Activated T-cell treated with anti-CD3 and anti-CD28 coated beads, Interleukin-2, amount 50 U/mL, for 4 hours (primary cell): ENCODE measurements at places on chromosomes 4 and X.
A peak's percentile ranks its signal among the peaks of the same experiment; 100 is the strongest.

DNA sequence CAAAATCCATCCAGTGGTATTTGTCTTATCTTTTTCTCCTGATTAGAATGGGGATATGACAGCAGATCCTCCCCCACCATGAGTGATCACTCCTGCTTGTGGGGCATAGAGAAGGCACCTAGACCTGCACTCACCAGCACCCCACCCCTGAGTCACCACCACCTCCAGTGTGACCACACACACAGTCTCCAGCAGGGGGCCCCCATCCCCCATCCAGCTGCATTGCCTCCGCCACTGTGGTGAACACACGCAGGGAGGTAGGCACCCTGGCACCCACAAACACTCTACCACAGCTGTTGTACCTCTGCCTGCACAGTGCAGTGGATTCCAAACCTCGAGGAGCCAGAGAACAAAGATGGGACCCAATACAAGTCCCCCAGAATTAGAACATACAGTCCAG lies 9.0 kb upstream of the MAGEA8 start:
- DNase-seq, result peak; percentile 68

- DNase-seq, result no peak
Observed at GRCh38 chr4:130722361-130722760, 1626.4 kb downstream of the C4orf33 start.

GRCh38 chrX:103847174-103847870 lies 15.3 kb upstream of the RAB9B start:
- DNase-seq, result no peak

GRCh38 chr4:151993521-151993920 lies 232.7 kb upstream of the GATB start:
- no peak for DNase-seq

- DNase-seq, result no peak
Observed at GRCh38 chr4:40737879-40738278, 11.9 kb upstream of the NSUN7 start.

DNA sequence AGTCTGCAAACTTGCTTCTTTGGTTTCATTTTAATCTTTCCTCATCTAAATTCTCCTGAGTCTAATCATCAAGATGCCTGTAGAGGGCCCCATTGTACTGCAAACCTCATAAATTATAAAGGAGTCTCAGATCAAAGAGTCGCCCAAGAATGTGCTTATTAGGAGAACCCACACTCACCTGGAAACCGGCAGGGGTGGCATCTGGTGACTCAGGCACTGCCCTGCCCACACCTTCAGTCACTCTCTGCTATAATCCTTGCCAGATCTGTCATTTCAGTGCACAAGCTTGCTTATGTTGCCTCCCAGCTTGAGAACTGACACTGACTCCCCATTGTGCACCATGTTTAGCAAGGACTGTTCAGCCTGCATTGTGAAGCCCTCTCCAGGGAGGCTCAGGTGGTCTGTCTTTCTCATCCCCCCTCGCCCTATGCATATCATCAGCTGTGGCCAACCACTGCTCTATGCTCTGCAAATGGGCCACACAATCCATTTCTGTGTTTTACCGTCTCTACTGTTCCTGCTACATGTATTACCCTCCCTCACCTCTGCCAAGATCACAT lies 12.4 kb downstream of the EPGN start:
- peak; percentile 8 for DNase-seq

GRCh38 chrX:40207626-40208025 lies 109.9 kb upstream of the BCOR start:
- DNase-seq, result no peak

GRCh38 chrX:2781698-2782097 lies 29.9 kb downstream of the XG start:
- DNase-seq, result no peak

GRCh38 chr4:184189966-184190365 lies 27.7 kb downstream of the ENPP6 start:
- no peak for DNase-seq

GRCh38 chrX:10531927-10532326 lies 88.5 kb downstream of the MID1 start:
- no peak for DNase-seq

DNA sequence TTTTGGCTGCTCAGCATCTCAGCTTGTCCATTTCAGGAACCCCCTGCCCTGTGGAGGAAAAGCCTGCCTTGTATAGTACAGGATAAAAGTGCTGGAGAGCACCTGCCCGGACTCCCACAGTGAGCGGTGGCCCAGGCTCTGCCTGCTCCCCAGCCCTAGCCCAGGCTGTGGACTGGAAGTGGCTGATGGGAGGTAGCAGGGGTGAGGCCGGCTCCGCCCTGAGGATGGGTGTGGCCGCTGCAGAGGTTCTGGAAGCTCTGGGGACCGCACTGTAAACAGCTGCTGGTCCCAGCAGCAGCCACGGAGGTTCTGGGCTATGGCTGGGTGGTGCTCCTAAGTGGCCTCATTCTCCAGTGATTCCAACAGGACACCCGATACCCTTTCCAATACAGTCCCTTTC lies 56.6 kb upstream of the HELT start:
- DNase-seq, result no peak

DNA sequence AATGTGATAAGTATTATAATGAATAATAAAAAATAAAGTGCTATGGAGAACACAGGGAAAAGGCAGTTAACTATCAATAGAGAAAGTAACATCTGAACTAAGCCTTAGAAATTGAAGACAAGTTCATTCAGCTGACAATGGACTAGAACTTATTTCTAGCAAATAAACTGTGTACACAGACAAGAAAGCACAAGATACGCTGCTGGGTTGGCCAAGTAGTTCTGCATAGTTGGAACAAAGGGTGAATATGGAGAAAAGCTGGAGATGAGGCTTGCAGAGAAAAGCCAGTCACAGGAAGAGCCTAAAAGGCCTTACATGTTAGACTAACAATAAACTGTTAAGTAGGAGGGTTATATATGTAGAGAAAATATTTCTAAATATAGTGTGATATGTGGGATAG lies 71.2 kb downstream of the WDFY3 start:
- no peak for DNase-seq

GRCh38 chrX:267771-268261 lies 13.4 kb upstream of the PLCXD1 start:
- no peak for DNase-seq

DNA sequence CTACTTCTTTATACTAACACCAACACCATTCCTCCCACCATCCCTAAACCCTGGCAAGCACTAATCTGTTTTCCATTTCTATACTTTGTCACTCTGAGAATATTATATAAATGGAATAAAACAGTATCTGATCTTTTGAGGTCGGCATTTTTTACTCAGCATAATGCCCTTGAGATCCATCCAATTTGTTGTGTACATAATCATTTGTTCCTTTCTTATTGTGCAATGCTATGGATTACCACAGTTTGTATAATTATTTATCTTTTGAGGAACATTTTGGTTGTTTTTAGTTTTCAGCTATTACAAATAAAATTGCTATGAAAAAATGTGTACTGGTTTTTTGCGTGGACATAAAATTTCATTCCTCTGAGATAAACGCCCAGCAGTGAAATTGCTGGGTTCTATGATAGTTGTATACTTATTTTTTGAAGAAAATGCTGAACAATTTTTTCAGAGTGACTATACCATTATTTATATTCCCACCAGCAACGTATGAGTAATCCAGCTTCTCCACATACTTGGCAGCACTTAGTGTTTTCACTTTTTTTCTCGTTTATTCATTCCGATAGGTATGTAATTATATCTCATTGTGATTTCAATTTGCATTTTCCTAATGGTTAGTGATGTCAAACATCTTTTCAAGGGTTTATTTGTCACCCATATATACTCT lies 154.3 kb upstream of the DCAF8L1 start:
- DNase-seq, result no peak

DNA sequence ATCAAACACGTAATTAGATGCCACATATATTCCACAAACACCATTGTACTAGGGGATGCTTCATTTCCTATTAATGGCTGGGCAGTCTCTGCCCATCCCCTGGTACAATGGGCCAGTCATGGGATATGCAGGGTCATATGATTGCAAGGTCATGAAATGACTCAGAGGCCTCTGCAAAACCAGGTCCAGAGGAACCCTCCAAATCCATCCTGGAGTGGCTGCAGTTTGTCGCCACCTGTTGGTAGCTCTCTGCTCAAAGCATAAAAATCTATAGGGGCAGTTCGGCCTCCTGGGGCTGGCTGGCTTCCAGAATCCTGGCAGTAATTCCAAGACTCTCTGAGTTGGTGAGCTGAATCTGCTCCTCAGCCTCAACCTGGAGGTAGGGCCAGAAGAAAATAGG lies 22.9 kb upstream of the PUDP start:
- DNase-seq, result peak; percentile 27

DNA sequence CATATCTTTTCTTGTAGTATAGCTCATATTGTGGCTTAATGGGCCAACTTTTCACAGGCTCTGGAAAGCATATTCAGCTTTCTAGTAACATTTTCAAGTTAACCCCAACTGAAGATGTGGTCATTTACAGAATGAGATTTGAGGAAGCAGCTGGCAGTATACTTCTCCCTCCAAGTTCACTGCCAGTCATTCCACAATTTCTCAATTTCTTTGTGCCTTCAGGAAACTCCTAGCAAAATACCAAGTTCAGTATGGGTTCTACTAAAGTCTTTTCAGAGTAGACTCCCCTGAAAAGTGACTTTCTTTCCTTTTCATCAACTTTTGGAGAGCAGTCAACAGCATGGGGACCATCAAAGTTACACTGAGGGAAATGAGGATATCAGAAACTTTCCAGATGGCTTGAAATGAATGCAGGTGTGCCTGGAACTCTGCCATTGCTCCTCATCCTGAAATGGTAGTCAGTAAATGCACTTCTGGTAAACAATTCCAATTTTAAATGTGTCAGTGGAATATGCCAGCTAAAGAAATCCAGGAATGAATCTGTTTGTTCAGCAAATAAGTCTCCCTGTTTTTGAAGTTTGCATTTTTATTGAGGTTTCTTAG lies 81.5 kb upstream of the TEX13D start:
- no peak for DNase-seq

- no peak for DNase-seq
Observed at GRCh38 chr4:177879851-177880250, 437.6 kb upstream of the AGA start.

- DNase-seq, result no peak
Observed at GRCh38 chrX:107484002-107484726, 34.7 kb downstream of the FRMPD3 start.

GRCh38 chr4:10856271-10856782 lies 171.8 kb upstream of the CLNK start:
- no peak for DNase-seq

DNA sequence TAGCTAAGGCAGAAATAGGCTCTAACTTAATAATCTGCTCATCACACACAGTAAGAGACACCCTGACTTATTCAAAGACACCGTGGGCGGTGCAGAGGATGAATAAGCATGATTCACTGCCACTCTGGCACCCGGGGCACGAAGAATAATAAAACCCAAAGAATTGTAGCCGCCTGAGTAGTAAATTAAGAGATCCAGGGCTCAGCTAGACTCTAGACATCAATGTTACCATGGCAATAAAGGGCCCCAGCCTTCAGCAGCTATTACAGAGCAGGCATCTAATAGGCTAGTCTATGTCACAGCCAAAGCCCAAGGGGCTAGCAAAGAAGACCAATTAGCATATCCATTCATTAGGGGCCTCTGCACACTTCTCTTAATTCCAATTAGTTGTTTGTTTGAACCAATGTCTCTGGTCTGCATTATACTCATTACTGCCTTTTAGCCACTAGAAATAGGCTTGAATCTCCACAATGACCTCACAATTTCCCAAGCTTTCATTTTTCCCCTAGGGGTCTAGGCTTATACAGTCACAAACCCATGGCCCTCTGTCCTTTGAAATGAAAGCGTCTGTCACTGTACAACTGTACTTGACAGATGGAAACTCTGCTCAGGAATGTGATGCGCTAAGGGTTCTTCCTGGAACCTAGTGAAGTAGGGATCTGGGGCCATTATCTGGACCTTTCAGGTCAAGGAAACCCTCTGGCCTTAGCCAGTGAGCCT lies 3.0 kb upstream of the ATP1B4 start:
- no peak for DNase-seq

DNA sequence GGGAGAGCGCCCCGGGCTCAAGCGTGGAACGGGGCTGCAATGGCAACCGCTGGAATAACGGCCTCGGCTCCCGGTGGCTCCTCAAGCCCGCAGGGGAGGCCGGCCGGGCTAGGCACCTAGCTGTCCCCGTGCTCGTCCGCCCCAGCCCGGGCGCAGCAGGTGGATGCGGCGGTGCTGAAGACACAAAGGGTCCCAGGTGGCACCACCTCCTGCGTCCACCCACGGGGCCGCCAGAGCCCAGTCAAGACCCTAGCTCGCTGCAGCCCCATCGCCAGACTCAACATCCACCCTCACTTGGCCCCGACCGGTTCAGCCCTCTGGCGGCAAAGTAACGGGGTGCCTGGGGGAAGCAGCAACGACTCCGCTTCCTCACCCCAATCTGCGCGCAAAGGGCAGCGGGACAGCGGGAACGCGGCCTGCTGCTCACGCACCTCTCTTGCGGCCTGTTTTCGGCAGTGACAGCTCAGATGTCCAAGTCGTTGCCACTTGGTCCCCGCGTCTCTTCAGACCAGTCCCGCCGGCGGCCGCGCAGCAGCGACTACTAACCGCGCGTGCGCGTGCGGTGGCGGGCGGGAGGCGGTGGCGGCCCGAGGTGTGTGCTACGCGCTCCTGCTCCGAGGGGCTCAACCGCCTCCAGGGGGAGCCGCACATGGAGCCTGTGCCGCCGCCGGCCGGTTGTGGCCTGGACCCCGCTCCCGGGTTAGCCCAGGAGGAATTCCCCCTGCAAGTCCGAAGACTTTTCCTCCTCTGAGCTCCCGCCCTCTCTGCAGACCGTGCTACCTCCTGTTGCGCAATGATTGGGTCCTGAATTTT lies at the start of gene CLGN:
Gene CLGN, minus strand, starts transcription at position 543 of the 813 bp plus-strand sequence. CDS start 14,570 bp downstream, outside the sequence.
- DNase-seq, result peak; percentile 23

GRCh38 chr4:112847781-112848180 lies 201.7 kb upstream of the ANK2 start:
- DNase-seq, result no peak

- no peak for DNase-seq
Observed at GRCh38 chr4:176492646-176493302, 173.0 kb downstream of the SPCS3 start.

GRCh38 chr4:75940692-75941253 lies at the start of gene NAAA:
Gene NAAA (minus strand): TSS chr4:75941013. CDS start chr4:75940949, 64 bp downstream.
- peak; percentile 70 for DNase-seq

- no peak for DNase-seq
Observed at GRCh38 chrX:26581091-26581490, 365.1 kb downstream of the MAGEB5 start.

GRCh38 chr4:151473521-151474097 lies 64.6 kb downstream of the FHIP1A start:
- DNase-seq, result no peak

- DNase-seq, result no peak
Observed at GRCh38 chr4:23369331-23369730, 520.5 kb downstream of the PPARGC1A start.

- no peak for DNase-seq
Observed at GRCh38 chr4:15238720-15239119, 189.1 kb upstream of the C1QTNF7 start.

GRCh38 chrX:118459494-118459893 lies 36.1 kb upstream of the DOCK11 start:
- no peak for DNase-seq

DNA sequence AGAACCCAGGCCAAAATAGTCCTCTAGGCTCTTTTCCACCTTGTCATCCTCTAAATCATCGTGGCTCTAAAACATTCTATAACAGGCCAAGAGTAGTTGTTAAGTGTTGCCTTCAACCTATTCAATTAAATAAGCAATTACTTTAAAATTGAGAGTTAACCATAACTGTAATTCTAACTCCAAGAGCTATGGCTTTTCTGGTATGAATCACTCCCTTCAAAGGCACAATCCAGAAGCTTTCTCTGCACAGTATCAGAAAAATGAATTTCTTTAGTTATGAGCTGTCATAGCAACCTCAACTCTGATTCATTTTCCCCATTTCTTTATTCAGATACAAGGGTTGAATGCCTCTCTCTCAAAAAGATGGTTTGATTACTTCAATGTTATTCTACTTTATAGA lies 21.7 kb downstream of the INPP4B start:
- DNase-seq, result no peak

GRCh38 chrX:31287861-31288260 lies 216.0 kb upstream of the FTHL17 start:
- DNase-seq, result no peak
